ENCODE measurements at places on chromosomes 1 and 21. TPM values are rescaled to one million over a fixed set of nuclear protein-coding genes. Genes with fewer than 3 reads are reported as not detected.

DNA sequence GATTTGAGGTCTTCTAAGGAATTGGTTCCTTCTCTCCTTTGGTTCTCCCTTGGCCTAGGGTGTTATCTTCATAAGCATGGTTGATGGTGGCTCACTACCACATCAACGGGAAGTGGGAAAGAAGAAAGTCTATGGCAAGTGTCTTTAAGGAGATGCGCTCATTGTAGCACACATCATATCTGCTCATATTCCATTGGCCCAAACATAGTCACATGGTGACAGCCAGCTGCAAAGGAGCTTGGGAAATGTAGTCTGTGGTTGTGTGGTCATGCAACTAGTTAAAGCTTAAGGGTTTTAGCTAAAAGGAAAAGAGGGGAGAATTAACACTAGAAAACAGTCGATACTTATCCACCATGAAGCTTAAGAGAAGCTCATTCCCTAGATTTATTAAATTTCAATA is 11.4 kb upstream of the MRPS6 start:
- no peak overlapping the region for H3K4me3 ChIP-seq
- no peaks in the 10 kb centered on the region for H3K36me3 ChIP-seq
- H3K27ac ChIP-seq, result no peak overlapping the region

GRCh38 chr1:97538113-97538512 is 382.7 kb downstream of the DPYD start:
- no peak for DNase-seq
- peaks cover 10% of the 10 kb centered on the region for H3K36me3 ChIP-seq
- no peaks in the 10 kb centered on the region for H3K4me1 ChIP-seq
- no peak overlapping the region for H3K27ac ChIP-seq

GRCh38 chr1:19074361-19074901 is 118.0 kb upstream of the IFFO2 start:
- no peaks in the 10 kb centered on the region for H3K27me3 ChIP-seq
- no peak overlapping the region for H3K27ac ChIP-seq
- no peak for DNase-seq
- no peak overlapping the region for H3K4me3 ChIP-seq
- H3K4me1 ChIP-seq, result peaks cover 16% of the 10 kb centered on the region

CYP4B1 gene
- 1,081 TPM for total RNA-seq

SRSF11 gene
- 186 TPM for total RNA-seq

Data from tibial nerve (tissue), 4 donors.